ENCODE measurements at places on chromosomes 7 and 10. TPM values are rescaled to one million over a fixed set of nuclear protein-coding genes. Genes with fewer than 3 reads are reported as not detected.
A peak's percentile ranks its signal among the peaks of the same experiment; 100 is the strongest.

- no peak for DNase-seq
These were observed 227.7 kb downstream of the MGMT start for GRCh38 chr10:129694691-129695243.

GRCh38 chr7:149443523-149443922 is 17.3 kb downstream of the ZNF777 start:
- DNase-seq, result no peak

GRCh38 chr7:69418869-69419670 is 179.2 kb upstream of the AUTS2 start:
- DNase-seq, result no peak

- no peak for DNase-seq
These were observed 330.4 kb downstream of the ARL4A start for GRCh38 chr7:13017881-13018280.

GRCh38 chr10:78545756-78546155 is 512.1 kb downstream of the RPS24 start:
- DNase-seq, result no peak

- no peak for DNase-seq
These were observed 39.8 kb downstream of the WBP1L start for GRCh38 chr10:102783568-102783967.

- DNase-seq, result peak; percentile 78
These were observed 35.4 kb downstream of the TRIL start for GRCh38 chr7:28922624-28923331.

- DNase-seq, result no peak
These were observed 20.8 kb upstream of the ELN start for GRCh38 chr7:74007242-74007567.

- DNase-seq, result peak; percentile 53
These were observed at the start of gene DPYSL4 for GRCh38 chr10:132186488-132187429. TSS of gene DPYSL4 (plus strand) at chr10:132186948. CDS start at chr10:132187064, 116 bp downstream.

- DNase-seq, result no peak
These were observed 49.1 kb upstream of the SEMA3C start for GRCh38 chr7:80967917-80968297.

GRCh38 chr10:80769700-80770160 is 232.0 kb downstream of the SH2D4B start:
- no peak for DNase-seq

DNA sequence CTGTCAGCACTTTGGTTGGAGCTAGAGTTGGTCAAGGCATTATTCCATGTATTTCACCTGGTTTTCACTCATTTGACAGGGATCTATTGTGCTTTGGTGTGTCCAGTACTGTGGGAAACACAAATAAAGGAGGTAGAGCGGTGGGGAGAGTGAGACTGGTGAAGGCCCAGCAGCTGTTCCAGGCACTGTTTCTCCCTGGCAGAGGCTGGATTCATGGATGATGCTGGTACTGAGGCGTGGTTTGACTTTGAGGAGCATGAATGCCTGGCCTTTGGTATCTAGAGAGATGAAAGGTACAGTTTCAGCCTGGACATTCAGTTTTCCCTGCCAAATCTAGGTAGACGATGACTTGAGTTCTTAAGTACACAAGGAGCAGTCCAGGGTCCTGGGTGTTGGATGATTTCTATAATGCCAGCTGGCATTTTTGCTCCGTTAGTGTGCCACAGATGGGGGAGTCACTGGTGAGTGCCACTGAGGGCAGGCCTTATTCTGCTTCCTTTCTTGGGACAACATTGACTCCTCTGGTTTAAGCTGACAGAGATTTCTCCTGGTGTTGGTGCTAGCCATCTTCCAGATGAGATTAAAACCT is 162.2 kb upstream of the BMPER start:
- no peak for DNase-seq

- no peak for DNase-seq
These were observed 181.4 kb downstream of the ADK start for GRCh38 chr10:74332398-74332797.

DNA sequence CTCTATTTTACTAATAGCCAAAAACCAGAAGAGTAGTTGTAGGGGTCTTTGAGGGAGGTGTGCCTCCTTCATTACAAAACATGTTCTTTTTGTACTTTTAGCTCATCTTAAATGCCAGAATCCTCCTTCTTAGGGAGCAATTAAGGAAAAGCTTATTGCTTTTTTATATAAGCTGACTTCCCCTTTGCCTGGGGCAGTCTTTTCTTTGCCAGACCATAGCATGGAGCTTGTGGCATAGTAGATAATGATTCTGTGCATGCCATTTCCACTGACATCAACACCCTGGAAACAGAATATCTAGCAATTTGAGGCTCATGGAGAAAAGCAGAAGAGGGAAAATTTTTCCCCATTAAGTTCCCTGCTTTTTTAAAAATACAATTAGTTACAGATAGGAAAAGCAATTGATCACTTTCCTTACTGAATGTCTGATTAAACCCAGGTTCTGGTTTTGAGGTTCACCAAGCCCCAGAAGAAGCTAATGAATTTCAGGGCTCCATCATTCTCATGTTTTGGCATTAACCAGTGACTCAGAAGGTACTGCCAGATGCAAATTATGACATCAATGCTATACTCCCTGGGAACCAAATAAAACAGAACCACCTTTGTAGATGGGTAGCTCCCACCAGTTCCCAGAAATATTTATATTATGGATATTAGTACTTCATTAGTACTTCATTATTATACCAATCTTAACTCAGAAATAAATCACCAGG is 410.6 kb downstream of the KCNMA1 start:
- no peak for DNase-seq

DNA sequence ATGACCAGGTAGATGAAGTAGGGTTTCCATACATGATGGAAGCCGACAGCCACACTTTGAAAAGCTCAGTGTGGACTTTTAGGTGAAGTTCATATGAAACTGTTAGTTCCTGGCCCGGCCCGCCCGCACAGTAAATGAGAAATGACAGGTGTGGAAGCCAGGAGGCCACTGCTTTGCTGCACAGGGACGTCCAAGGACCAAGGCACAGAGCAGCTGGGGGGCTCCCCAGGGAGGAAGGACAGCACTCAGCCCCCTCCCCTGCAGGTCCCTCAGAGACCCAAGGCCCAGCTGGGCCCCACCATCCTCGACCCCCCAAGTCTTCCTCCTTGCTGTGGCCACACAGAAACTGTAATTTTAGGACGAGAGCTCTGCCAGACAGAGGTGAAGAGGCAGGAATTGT is 219.2 kb downstream of the PTPRN2 start:
- no peak for DNase-seq

DNA sequence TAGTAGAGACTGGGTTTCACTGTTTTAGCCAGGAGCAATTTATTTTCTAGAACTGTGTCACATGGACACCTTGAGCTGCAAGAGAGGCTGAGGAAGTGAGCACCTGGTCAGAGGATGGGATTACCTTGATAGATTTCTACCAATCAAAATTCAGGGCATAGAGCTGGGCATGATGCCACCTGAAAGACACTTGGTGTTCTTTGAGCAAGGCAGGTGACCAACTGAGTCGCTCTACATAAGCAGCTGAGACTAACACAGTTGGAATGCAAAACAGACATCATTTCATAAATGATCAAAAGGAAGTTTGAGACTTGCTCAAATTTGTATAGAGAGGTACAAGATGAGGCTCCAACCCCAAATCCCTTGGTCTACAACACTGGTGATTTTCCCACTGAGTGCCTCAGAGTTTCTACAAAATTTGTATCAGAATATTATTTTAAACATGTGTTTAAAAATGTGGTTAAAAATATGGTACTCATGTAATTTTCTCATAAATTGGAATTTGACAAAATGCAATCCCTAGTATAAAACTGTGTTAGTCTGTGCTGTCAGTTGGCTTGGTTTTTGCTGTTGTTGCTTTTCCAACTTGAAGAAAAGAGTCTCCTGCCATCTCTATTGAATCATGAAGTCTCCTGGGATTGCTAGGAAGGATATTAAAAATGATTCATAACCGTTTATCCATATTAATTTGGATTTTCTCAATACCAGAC is 156.4 kb upstream of the MDFIC start:
- no peak for DNase-seq

GRCh38 chr7:101125989-101126650 is 784 bp upstream of the SERPINE1 start:
- no peak for DNase-seq

DNA sequence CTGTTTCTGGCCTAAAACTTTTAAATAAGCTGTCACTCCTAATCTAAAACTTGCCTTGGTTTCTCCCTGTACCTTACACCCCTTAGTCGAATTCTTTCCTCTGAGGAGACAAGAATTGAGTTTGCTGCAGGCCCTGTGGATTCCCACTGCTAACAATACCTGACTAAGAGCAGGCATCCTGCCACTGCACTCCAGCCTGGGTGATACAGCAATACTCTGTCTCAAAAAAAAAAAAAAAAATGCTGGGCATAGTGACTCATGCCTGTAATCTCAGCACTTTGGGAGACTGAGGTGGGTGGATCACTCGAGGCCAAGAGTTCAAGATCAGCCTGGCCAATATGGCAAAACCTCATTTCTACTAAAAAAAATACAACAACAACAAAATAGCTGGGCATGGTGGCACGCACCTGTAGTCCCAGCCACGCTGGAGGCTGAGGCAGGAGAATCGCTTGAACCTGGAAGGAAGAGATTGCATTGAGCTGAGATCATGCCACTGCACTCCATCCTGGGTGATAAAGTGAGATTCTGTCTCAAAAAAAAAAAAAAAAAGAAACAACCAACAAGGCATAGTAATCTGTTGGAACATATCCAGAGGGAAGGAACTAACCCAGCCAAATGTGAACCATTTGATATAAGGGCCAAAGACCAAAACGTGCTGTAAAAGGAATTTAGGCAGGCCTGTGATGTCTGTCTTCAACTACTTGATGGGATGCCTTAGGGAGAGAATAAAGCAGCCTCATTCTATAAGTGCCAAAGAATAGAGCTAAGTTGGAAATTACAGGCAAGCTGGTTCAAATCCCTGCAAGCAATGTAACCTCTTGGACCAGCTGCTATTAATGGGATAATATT is 732.7 kb upstream of the AUTS2 start:
- DNase-seq, result no peak

DNA sequence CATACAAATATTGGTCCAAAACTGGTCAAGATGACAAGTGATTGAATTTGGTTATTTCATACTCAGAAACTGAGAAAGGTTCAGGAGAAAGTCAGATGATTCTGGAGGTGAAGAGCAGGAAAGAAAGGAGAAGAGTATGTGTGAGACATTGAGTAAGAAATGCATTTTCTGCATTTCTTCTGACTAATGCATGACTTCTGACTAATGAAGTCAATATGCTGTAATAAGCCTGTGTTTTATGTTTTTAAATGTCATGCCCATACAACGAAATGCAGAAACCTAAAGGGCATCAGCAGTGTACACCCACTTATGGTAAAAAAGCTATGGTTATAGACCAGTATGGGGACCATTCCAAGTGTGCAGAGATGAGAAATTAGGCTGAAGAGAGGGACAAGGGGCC is 1227.8 kb upstream of the SORCS1 start:
- DNase-seq, result no peak

DNA sequence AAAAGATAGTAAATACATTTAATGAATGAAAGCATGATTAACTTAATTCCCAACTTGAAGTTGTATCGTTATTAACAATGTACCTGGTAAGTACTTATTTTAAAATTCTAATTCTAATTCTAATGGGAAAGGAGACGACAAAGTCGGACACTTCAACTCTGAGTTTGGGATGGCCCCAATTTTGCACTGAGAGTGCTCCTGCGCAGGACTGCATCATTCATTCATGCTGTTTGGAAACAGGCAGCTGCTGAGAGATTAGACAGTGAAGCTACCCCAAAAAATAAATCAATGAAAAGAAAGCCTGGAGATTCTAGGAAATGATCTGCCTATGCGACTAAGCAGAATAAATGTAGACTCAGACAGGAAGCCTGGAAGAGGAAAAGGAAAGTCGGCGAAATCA is 141.7 kb upstream of the VKORC1L1 start:
- DNase-seq, result no peak

- DNase-seq, result peak; percentile 62
These were observed 129.8 kb downstream of the FRMD4A start for GRCh38 chr10:14200698-14201544.

DNA sequence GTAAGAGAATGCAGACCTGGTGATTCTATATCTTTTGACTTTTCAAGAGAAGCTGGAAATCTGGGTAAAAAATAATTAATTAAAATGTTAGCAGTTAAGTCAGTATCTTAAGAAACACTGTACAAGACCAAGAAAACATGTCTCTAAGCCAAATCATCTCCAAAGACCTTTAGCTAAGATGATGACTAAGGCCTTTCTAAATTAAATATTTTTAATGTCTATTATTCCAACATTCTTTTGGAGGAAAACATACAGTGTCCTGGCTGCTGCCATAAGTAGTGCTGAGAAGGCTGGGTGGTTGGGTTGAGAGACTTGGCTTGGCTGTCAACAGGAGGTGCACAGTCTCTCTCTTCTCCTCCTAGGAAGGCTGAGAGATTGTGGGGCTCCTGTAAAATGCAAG is 20.3 kb downstream of the STARD3NL start:
- DNase-seq, result no peak

- no peak for DNase-seq
These were observed 7.1 kb downstream of the ERV3-1 start for GRCh38 chr7:64999165-65000004.

- peak; percentile 56 for DNase-seq
These were observed 48.1 kb downstream of the PDLIM1 start for GRCh38 chr10:95242581-95243317.

- DNase-seq, result no peak
These were observed 54.2 kb upstream of the PARD3 start for GRCh38 chr10:34869135-34869836.

DNA sequence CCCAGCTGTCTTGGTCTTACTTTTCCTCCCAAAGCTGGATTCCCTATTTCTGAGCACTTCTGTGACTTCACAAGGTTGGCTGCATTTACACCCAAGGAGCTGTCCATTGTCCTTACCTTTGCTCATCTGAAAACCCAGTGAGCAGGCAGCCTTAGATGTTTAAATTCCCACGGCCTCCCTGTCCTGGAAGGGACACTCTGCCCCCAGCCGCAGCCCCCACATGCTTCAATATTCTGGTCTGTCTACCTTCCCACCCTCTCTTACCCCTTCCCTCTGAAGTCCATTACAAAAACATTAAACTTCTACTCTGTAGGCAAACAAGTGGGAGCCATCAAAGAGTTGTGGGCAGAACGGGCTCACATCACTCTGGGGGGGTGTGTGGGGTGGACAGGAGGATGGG is 73.8 kb upstream of the EFCAB10 start:
- DNase-seq, result no peak

ATG9B gene
- total RNA-seq, result 9.4 TPM

LDB1 gene
- total RNA-seq, result 310 TPM

PRF1 gene
- total RNA-seq, result 2.6 TPM

EIF3B gene
- 136 TPM for total RNA-seq

ASIC3 gene
- 10.8 TPM for total RNA-seq

XRCC2 gene
- total RNA-seq, result 3.0 TPM

SPDYE8 gene
- total RNA-seq, result not detected

CFTR gene
- total RNA-seq, result not detected

ABHD11 gene
- total RNA-seq, result 13.9 TPM

CALCR gene
- not detected for total RNA-seq

GARS1 gene
- 511 TPM for total RNA-seq

NKX2-3 gene
- not detected for total RNA-seq

PKD2L1 gene
- 0.44 TPM for total RNA-seq

CD36 gene
- total RNA-seq, result 1.7 TPM

CPA2 gene
- total RNA-seq, result not detected

OR2A42 gene
- total RNA-seq, result not detected

MGAM2 gene
- total RNA-seq, result not detected
